ENCODE measurements at places on chromosomes 2 and 18.

DNA sequence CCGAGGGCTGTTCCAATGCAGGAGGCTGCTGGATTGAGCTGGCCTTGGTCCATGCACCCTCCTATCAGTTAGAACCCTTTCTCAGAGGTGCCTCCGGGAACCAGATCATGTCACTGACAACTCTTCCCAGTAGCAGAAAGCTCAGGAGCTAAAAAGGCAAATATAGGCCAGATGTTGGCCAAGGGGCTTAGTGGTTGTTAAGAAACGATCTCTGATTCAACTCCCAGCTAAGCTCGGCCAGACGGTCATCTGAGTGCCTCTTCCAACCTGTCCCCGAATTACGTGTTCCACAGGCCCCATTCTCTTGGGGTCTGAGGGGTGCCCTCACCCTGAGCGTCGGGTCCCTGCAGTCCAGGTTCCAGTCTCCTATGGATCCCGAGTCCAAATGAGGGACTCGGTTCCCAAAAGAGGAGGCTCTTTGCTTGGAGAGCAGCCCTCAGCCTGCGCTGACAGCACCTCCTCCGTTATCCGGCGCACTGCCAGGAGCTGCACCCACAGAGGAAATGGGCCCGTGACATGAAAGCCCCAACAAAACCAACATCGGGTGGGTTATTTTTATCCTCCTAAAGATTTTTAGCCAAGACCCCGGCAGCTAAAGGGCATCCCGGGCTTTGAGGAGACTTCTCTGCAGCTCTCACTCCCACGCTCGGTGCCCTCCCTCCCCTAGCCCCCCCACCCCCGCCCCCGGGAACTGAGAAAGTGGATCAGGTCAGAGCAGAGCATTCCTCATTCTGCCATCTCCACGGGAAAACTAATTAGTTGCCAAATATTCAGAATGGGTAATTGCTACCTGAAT is 106.6 kb upstream of the ID2 start:
- DNase-seq = no peak

DNA sequence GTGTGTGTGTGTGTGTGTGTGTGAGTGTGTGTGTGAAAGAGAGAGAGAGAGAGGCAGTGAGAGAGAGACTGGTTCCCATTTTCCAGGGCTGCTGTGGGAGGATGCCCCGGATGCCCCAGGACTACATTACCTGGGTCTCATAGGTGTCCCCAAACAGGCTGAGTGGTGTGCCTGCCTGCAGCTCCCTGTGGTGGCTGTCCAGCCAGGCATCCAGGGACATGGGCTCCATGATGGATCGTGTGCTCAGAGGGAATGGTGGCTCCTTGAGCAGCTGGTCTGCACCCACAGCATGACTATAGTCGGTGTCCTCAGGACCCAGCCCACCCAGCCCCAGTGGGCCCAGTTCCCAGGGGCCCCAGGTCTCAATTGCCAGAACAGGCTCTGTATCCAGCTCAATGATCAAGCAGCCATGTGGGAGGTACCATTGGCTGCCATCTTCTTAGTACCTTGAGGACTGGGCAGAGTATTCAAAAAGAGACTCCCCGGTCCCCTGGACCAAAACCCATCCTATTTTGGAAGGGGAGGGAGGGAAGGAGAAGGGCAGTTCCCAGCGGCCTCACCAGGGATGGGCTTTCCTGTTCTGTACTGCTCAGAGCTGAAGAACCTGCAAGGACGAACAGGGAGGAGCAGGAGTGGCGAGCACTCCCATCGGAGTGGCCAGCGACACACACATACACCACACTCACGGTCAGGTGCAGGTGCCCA is 5.8 kb upstream of the OXER1 start:
- no peak for DNase-seq

- no peak for DNase-seq
Observed at GRCh38 chr2:25221579-25221978, 53.2 kb upstream of the POMC start.

GRCh38 chr2:199468561-199469513 is 11.1 kb upstream of the SATB2 start:
- no peak for DNase-seq

GRCh38 chr2:43605851-43606250 is 10.0 kb upstream of the THADA start:
- no peak for DNase-seq

DNA sequence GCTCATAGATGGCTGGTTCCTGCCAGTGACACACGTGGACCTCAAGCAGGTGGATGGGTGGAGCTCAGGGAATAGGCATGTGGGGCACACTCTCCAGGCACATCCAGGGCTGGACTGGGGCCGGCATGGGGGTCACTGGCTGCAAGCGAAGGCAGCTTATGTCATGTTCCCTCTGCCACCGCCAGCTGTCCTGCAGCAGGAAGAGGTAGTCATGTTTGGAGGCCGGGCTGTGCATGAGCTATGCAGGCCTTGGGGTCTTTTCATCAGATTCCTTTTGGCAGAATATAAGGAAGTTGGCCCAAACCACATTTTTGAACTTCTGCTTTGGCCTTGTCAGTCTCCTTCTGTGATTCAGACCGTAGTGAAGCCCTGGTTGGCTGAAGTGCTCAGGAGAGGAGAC is 61.5 kb downstream of the AGAP1 start:
- DNase-seq = no peak

DNA sequence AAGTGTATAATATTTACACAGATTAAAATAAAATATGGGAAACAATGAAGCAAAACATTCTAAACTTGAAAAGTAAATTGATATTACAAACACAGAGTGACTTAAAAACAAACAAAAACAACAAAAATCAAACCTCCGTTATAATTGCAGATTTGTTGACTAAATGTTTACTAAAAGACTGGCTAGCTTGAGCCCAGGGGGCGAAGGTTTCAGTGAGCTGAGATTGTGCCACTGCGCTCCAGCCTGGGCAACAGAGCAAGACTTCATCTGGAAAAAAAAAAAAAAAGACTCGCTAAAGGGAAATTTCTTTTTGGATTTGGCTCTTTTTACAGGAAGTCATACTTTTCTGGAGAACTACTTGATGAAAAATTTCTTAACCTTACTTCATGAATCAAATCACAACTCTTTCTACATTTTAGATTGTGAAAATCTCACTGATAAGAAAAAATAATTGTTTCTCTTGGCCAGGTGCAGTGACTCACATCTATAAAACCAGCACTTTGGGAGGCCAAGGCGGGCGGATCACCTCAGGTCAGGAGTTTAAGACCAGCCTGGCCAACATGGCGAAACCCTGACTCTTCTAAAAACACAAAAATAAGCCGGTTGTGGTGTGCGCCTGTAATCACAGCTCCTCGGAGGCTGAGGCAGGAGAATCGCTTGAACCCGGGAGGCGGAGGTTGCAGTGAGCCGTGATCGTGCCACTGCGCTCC is 9.7 kb downstream of the TFPI start:
- no peak for DNase-seq

DNA sequence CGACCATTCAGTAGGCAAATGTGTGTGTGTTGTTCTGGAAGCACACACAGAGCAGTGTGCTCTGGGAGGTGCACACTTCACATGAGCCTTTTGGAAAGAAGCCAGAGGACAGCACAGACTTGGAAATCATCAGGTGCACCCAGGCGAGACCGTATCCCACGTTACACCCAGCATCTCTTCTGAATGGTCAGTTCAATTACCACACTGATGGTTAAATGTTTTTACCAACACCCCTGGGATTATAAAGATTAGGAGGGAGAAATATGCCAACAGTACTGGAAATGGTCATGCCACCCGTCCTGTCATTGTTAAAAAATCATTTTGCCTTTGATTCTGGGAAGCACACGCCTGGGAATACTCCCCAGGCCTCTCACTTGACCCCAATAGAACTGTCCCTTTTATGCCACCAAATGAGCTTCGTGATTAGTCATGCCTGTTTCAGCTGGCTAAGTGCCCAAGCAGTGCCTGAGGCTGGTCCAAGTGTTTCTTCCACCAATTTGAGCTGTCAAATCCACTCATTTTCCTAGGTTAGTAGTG is 183.7 kb downstream of the NRP2 start:
- peak; percentile 44 for DNase-seq

DNA sequence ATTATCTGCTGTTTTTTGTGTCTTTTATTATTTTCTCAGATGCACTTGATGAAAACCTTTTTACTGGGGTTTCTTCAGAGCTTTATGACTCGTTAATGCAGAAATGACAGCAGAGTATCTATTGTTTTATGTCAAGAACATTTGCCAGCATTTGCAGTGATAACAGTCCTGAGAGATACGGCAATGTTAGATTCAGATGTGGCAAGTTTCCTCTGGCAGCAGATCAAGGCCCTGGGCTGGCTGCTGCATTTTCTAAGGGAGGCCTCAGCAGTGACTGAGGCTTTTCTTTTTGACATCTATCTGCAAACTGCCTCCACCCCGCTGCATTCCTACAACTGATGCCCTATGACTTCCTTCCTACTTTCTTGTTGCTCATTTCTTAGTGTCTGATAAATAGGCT is 40.2 kb downstream of the EFEMP1 start:
- no peak for DNase-seq

DNA sequence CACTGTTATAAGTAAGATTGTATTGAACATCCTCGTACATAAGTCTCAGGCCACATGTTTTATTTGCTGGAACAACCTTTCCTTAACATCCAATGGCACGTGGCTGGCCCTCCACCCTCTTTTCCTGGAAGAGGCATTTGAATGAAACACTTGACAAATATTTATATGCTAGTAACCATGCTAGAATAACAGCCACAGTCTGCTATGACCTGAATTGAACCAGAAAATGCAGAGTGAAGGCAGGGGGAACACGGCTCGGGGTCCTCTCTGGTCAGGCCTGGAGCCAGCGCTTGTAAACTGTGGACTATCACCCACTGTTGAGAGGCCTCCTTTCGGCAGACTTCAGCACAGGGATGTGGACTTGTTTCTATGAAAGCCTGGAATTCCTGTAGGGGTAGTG is 198.2 kb upstream of the COPS8 start:
- DNase-seq = no peak

- DNase-seq = no peak
Observed at GRCh38 chr2:15049096-15049993, 416.8 kb downstream of the LRATD1 start.

- no peak for DNase-seq
Observed at GRCh38 chr2:85939131-85939530, 50.3 kb upstream of the ST3GAL5 start.

- no peak for DNase-seq
Observed at GRCh38 chr2:236988216-236988615, 97.5 kb upstream of the COPS8 start.

DNA sequence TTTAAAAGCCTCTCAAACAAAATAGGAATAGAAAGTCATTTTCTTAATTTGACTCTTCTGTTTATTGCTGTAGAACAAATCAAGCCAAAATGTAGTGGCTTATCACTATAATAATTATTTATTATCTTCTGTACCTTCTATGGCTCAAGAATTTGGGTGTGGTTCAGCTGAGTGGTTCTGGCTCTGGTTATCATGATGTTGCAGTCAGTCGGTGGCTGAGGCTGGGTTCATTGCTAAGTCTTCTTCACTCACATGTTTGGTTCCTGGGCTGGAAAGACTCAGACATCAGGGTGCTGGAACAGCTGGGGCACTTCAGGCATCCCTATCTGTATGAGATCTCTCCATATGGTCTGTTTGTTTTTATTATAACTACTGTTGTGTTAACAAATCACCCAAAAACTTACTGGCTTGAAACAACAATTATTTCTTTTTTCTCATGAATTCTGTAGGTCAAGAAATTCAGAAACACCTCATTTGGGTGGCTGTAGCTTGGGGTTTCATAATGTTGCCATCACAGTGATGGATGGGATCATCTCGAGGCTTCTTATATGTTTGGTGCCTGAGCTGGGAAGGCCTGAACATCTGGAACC is 242.6 kb upstream of the FBXO11 start:
- no peak for DNase-seq

GRCh38 chr2:109031476-109032228 is 42.6 kb upstream of the EDAR start:
- no peak for DNase-seq

- DNase-seq = no peak
Observed at GRCh38 chr2:84129018-84129417, 330.1 kb downstream of the SUCLG1 start.

DNA sequence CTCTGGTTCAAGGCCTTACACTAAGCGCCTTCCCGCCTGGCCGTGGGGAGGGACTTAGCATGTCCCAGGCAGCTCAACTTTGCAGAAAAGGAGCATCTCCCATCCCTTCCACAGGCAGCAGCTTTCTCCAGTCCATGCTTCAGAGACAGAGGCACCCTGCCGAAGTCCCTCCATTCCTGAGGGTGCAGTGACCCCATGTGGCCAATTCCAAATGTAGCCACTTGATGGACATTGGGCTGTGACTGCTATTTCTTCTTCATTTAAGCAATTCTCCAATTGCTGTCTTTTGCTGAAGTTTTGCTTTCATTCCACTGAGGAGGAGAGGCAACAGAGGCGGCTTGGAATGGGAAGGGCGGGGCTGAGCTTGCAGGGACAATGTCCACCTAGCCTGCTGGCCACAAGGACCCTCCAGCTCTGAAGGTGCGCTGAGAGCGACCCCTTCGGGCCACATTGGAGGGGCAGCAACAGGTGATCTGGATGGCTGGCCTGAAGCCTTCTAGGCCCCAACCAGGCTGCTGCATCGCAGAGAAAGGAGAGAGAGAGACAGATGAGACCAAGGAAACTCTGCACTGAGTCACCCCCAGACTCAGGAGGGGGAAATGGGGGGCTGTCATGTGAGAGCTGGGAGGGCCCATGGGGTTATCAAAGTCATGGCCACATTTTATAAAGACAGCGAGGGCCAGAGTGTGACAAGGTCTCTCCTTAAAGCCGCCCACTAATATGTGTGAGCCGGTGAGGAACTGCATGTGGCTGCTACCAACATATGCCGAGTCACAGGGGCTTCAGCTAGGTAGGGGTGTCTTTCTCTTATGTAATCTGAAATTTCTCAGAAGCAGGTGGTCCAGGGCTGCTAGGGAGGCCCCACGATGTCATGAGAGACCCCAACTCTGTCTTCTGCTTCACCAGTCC is 61.3 kb downstream of the LONRF2 start:
- no peak for DNase-seq

DNA sequence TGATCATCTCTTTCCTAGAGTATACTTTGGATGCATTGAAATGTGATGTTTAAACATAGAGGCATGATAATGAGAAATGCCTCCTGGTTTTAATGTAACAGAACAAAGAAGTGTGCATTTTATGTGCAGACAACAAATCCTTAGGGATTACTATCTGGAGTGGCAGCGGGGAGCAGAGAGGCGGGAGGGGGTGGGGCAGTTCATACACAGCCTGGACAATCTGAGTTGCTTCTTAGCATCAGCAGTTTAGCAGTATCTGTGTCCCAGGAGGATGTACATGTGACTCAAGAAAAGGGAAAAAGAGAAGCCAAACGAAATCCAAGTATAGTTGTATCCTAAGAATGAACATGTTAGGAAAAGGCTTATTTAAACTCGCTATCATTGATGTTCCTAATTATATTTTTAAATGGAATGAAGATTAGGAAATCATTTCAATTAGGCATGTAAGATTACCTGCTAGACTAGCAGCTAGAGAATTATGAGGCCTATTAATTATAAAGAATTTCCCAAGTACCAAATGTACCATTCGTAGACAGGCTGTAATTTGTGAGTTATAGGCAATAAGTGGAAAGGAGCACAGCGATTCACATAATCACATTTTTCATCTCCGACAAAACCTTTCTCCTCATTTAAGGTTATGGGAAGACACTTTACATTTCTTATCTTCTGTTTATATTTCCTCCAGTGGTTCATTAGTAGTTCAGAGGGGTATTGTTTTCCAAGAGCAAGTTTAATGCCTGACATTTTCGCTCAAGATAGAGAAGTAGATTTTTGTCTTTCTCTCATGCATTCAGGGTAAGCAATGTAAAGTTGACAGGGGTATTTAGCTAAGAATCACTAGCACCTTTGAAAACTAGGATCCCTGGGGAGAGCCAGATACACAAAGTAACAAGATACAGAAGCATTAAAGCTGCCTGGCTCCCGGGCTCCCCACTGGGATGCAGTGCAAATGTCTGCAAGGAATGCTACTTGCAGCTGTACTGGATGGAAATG is 141.3 kb upstream of the NOSTRIN start:
- DNase-seq = no peak

All from NCI-H2081 treated with DMSO at 0.1 percent for 48 hours (cell line).